ENCODE measurements at places on chromosomes 2 and 18.

DNA sequence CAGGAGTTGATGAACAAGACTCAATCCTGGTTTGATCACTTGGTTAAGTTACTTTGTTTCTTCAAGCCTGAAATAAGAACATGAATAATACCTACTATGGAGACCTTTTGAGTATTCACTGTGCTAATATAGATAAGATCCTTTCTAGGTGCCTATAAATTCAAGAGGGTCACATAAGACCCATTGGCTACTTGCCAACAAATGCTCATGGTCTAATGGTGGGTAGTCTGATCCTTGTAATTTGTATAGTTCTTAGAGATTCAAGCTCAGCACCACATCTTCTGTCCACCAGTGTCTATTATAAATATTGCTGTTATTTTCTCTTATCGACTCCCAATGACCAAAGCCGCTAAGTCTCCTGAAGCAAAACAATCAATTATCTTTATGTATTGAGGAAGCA lies 27.4 kb upstream of the ACSL3 start:
- no peak for DNase-seq

GRCh38 chr2:28252311-28252710 lies 140.3 kb upstream of the FOSL2 start:
- DNase-seq, result no peak

DNA sequence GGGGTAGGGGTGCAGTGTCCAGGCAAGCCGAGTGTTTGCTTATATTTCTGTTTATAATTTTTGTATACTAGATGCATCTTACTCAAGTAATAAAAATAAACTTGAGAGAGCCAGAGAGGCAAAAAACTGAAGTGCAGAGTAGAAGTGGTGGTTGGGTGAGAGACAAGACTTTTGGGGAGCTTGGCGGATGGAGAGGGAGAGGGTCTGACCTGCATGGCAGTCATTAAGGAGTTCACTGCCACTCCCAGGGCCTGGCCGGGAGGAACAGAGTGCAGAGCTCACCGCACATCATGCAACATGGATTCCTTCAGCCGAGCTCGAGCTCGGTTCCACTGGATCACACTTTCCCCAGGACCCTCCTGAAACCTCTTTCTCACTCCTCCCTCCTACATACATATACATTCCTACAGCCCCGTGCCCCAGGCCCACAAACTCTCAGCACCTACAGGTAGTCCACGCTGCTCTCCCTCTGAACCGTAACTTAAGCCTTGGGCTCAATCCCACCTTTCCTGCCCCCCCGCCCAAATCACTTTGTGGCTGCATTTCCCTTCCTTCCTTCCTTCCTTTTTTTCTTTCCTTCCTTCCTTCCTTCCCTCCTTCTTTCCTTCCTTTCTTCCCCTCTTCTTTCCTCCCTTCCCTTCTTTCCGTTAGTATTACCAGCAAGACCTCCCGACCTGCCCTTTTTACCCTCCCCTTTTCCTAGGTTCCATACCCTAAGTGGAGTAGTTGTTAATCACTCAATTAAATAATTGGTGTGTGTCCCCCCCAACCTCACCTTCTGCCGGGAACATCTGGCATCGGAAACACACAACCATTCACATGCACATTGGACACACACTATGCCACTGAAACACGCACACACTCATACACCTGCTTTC lies 37.1 kb upstream of the ATP6V1B1 start:
- no peak for DNase-seq

DNA sequence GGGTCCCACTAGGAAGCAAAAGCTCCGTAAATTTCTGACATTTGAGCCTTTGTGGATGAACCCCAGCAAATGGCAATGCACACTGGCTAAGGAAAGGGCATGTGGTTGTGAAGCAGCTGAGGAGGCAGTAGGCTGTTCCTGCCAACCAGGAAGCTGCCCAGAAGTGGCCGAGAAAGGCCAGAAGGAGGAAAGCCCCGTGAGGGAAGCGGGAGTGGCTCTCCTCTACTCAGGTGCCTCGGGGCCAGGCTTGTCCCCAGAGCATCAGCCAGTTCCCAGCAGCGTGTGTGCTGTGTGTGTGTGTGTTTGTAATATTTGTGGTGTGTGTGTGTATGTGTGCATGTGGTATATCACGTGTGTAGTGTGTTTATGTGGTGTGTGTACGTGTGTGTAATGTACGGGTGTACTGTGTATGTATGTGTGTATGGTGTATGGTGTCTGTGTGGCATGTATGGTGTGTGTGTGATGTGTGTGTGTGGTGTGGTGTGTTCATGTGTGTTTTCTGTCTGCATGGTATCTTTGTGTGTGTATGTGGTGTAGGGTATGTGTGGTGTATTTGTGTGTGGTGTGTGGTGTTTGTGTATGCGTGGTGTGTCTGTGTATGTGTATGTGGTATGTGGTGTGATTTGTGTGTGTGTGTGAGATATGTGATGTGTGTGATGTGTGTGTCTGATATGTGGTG lies 90.6 kb downstream of the APOB start:
- no peak for DNase-seq

DNA sequence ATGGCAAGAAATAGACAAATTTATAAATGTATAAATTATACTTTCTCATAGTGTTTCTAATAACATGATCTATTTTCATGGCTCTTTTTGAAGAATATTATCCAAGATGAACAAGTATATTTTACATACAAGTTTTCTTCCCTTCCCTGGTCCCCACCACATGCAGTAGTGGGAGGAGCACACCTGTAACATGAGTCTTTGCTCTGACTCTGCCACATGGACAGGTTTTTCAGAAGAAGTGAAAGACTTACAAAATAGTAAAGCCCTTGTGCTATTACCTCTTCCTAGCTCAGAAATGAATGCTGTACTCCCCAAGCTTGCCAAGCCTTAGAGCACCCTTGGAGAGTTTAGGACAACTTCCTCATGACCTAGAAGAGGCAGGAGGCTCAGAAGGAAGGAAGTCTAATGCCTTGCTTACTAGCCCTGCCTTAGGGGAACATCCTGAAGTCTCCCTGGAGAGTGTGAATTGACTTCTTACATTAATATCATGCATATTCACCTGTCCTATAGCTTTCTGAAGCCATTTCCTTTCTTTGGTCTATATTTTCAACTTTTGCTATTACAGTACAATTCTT lies 18.4 kb downstream of the MXD1 start:
- no peak for DNase-seq

GRCh38 chr2:134148843-134149472 lies 104.9 kb upstream of the MGAT5 start:
- no peak for DNase-seq

Measured in keratinocyte (primary cell).